Forelimb muscle (tissue), 1 donor: ENCODE measurements at places on chromosomes 5 and 9.

DNA sequence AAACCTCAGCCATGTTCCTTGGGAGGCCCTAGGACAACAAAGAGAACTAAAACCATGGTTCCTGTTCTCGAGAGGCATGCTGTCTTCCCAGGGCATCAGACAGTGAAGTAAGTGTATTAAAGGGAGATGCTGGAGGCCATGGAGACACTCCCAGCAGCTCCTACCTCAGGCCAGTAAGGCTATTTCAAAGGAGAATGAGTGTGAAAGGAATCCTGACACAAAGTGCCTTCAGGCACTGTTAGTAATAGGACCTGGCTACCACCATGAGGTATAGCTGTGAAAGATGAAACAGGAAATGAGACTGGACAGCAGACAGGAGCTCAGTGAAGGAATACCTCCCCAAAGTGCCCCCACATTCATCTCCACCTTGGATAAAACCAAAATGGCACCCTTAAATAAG is 71.0 kb downstream of the FANCC start:
- DNase-seq: no peak

GRCh38 chr5:84564321-84565075 is 179.8 kb upstream of the EDIL3 start:
- peak; percentile 24 for DNase-seq

GRCh38 chr5:121899346-121899745 is 47.7 kb downstream of the FTMT start:
- DNase-seq: no peak

GRCh38 chr5:157820593-157821252 is 38.2 kb downstream of the CLINT1 start:
- DNase-seq: peak; percentile 56

DNA sequence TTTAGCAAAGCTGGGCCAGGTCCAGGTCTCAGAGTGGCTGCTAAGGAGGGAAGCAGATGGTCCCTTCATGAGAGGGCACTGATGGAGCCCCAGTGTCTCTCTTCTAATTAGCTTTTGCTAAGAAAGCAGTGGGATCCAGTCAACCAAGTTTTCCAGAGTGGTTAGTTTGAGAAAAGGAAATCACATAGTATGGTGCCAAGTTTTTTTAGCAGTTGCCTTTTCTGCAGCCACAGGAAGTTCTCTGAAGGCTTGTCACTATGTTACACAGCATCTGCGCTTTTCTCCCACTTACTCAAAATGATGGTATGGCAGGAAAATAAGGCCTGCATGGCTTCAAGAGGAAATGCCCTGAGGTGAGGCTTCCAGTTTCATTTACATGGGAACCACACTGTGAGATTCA is 331.5 kb upstream of the ZNF462 start:
- no peak for DNase-seq

GRCh38 chr5:157509587-157509986 is 49.6 kb downstream of the NIPAL4 start:
- DNase-seq: no peak
